ENCODE measurements at places on chromosomes 5 and 9.
A peak's percentile ranks its signal among the peaks of the same experiment; 100 is the strongest.

GRCh38 chr5:170571281-170571731 is 67.5 kb downstream of the KCNIP1 start:
- DNase-seq, result no peak

DNA sequence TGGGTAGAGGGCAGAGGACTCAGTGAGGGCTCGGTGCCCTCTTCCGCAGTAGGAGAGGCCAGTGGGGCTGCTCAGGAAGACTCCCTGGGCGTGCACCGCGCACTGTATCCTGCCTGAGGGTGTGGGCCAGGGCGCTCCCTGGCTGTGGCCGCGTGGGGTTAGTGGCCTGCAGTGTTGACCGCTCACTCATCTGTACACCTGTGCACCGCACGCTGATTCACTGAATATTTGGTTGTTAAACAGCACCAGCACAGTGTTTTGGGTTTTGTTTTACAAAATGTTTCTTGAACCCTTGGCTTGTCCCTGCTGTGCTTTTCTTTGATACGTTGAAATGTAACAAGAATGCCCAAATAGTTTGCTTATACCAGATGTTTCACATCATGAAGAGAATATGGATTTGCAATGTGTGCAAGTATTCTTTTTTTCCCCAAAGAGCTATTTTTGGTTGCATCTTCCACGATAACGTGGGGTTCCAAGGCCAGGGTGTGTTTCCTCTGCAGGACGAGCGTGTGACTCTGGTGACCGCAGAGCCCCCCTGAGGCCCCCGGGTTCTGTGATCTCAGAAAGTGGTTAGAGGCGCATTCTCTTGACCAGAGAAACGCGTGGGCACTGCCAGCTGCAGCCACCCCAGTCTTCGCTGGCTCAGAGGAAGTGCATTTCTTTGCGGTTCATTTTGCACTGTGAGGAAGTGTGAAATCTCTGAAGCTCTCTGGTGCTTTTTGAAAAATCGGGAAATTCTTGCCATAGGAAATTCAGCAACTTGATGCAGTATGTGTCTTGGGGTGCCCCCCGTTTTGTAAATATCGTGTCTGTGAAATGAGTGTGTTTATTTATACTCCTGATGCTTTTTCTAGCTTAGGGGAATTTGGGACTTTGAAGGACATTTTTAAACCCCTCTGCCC is 46.9 kb downstream of the AHRR start:
- DNase-seq, result no peak

DNA sequence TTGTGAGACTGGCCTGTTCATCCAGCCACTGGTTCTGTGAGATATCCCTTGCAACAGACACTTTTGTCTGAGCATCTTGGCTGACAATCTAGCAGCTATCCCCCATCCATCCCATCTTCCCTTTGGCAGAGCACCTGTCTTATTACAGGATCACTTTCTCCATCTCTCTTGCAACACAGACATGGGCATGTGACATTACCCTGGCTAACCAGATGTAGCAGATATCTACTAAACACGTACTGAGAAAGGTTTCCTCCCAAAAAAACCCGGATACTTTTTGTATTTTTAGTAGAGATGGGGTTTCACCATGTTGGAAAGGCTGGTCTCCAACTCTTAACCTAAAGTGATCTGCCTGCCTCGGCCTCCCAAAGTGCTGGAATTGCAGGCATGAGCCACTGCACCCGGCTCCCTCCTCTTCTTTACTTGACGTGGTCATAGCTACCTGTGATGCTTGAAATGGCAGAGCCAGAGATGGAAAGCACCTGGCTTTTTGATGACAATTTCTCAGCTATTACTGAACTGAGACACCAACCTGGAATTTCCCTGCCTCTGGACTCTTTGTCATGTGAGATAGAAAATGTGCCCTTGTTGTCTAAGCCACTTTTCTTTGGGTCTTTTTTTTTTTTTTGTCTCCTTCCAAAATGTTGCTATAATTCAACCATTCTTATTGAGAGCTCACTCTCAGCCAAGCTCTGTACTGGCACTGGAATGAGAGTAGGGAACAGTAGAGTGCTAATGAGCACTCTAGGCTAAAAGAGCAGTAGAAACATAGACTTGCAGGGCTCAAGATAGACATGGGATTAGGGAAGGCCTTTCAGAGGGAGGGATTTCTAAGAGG is 32.6 kb downstream of the FNBP1 start:
- no peak for DNase-seq

DNA sequence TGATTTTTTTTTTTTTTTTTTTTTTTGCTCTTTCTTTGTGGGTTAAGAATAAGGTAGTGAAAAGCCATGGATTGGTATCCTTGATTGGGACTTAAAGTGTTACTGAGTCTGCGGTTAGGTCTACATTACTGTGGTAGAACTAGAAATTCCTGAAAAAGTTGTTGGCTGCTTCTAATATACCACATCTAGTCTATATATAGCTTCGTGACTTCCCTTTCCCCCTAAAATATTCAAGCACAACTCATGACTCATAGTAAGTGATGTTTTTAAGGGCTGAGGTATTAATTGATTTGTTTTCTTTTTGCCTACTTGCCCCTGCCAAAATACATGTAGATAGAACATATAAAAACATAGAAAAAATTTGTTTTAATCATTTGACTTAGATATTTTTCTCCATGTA is 247.6 kb downstream of the TMEM232 start:
- DNase-seq, result no peak

GRCh38 chr5:83639911-83640310 is 80.7 kb downstream of the HAPLN1 start:
- DNase-seq, result no peak

- DNase-seq, result peak; percentile 17
Observed at GRCh38 chr9:125631391-125632085, 75.5 kb downstream of the MAPKAP1 start.

- DNase-seq, result no peak
Observed at GRCh38 chr5:54230936-54231685, 79.3 kb downstream of the ARL15 start.

- DNase-seq, result no peak
Observed at GRCh38 chr5:143245929-143246561, 157.4 kb downstream of the NR3C1 start.

DNA sequence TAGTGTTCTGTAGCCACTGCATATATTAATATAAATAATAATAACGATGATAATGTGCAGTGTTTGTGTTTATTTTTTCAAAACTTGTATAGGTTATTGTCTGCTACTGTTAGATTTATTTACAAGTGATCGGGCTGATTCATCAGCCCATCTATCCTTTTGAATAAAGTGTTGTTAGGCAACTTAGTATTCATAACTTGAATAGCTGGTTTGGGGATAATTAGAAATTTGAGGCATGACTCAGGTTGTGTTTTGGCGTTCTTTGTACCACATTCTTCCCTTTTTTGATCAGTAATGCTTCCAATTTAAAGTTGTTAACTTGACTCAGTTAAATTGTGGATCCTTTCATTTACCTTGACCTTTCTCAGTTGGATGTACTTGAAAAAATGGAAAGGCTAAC is 69.7 kb downstream of the FOCAD start:
- no peak for DNase-seq

GRCh38 chr5:2670940-2671339 is 80.5 kb downstream of the IRX2 start:
- no peak for DNase-seq

DNA sequence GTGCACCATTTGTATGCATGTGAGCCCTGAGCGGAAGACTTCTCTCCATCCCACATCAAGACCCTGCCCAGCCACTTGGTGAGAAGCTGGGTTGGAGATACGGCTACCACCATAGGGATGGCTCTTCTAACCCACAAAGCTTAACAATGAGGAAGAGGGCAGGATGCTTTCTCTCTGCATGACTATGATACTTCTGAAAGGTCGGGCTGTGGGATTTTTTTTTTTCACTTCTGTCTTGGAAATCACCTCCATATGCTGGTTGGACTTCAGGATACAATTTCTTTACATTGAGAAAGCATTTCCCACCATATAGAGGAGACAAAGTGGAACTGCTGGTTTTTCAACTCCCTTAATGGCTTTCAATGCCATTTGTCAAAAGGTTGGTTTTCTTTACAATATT is 30.5 kb downstream of the ZNF366 start:
- DNase-seq, result no peak

- no peak for DNase-seq
Observed at GRCh38 chr9:130521715-130522114, 57.7 kb upstream of the FUBP3 start.

GRCh38 chr9:105044518-105044917 is 116.6 kb upstream of the ABCA1 start:
- DNase-seq, result no peak

DNA sequence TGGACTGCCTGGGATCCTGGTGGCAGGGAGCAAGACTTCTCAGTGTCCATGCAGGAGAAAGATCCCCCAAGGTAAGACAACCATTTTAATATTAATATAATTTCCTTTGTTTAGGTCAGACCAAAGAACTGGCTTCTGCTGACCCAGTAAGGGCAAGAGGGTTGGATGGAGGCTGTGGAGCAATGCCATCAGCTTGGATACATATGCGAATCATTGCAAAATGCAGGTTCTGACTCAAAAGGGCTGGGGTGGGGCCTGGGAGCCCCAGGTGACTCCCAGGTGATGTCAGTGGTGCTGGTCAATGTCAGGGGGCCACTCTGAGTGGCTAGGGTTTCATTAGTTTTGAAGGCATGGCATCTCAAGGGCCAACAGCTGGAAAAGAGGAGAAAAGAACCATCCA is 88.9 kb upstream of the PANK3 start:
- no peak for DNase-seq
